Endothelial cell of coronary artery (primary cell): ENCODE measurements at places on chromosomes 7 and 10. TPM values are rescaled to one million over a fixed set of nuclear protein-coding genes. Genes with fewer than 3 reads are reported as not detected.

Gene GPR85
- total RNA-seq = 0.19 and 2.8 TPM in 2 replicates

Gene GPRIN2
- total RNA-seq = not detected in 2 replicates

Gene ZDHHC4
- 33.5 and 40.8 TPM in 2 replicates for total RNA-seq

Gene RASSF4
- 4.6 and 14.3 TPM in 2 replicates for total RNA-seq

Gene VWA2
- total RNA-seq = not detected in 2 replicates

Gene LRIT1
- not detected in 2 replicates for total RNA-seq

Gene PCLO
- 0.09 and 0.45 TPM in 2 replicates for total RNA-seq

Gene SSMEM1
- total RNA-seq = not detected in 2 replicates

Gene FGFBP3
- 0.09 and 0.19 TPM in 2 replicates for total RNA-seq

Gene CYP3A5
- total RNA-seq = not detected in 2 replicates

Gene MALSU1
- 58.5 and 92.1 TPM in 2 replicates for total RNA-seq

Gene SLC35B4
- total RNA-seq = 19.1 and 19.4 TPM in 2 replicates

Gene TDRD1
- total RNA-seq = not detected in 2 replicates

Gene DNAJB6
- total RNA-seq = 109 and 120 TPM in 2 replicates

Gene SLC26A5
- total RNA-seq = not detected in 2 replicates

Gene UCN3
- total RNA-seq = not detected in 2 replicates

Gene MYO3A
- total RNA-seq = not detected in 2 replicates
